Neural progenitor cell (in vitro differentiated cells): ENCODE measurements at places on chromosomes 3 and 15. TPM values are rescaled to one million over a fixed set of nuclear protein-coding genes. Genes with fewer than 3 reads are reported as not detected.

- no peak overlapping the region for H3K4me3 ChIP-seq
- no peaks in the 10 kb centered on the region for H3K4me1 ChIP-seq
- no peaks in the 10 kb centered on the region for H3K27me3 ChIP-seq
- H3K36me3 ChIP-seq: no peaks in the 10 kb centered on the region
These were observed 639.6 kb upstream of the CBLB start for GRCh38 chr3:106508331-106508893.

The PCSK6 gene
- total RNA-seq: 1.9 and 2.2 TPM in 2 replicates

The DHFR2 gene
- 7.0 and 8.8 TPM in 2 replicates for total RNA-seq

The CTXN2 gene
- 0.03 and 0.60 TPM in 2 replicates for total RNA-seq

The PPP1R14D gene
- total RNA-seq: not detected in 2 replicates
